Activated naive CD8-positive, alpha-beta T cell treated with anti-CD3 and anti-CD28 coated beads, Interleukin-2, amount 50 U/mL, for 16 hours (primary cell): ENCODE measurements at places on chromosomes 13 and 19.

DNA sequence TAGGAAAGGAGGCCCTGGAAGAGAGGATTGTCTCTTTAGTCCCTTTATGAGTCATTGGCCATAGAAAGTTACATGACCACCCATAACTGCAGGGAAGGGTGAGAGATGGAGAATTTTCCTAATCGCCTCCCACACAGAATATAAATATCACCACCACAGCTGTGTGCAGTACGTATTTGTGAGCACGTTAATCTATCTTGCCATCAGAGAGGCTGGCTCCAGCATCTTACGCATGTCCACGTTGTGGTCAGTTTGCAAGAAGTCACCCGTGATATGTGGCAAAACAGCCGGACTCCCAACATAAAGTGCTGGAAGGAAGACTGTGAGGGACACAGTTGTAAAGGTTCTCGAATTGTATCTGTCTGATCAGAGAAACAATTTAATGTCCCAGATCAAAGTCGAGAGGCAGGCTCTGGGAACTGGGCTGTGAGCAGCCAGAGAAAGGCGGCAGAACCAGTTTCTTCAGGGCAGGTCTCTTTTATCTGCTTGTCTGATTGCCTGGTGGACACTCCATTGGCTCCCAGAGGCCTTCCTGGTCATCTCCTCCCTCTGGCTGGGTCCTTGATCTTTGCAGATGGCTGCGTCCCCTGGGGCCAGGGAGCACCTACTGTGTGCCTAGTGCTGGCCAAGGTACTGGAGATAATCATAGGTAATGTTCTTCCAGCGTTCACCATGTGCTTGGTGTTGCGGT lies 74.9 kb downstream of the SIPA1L3 start:
- DNase-seq: no peak

DNA sequence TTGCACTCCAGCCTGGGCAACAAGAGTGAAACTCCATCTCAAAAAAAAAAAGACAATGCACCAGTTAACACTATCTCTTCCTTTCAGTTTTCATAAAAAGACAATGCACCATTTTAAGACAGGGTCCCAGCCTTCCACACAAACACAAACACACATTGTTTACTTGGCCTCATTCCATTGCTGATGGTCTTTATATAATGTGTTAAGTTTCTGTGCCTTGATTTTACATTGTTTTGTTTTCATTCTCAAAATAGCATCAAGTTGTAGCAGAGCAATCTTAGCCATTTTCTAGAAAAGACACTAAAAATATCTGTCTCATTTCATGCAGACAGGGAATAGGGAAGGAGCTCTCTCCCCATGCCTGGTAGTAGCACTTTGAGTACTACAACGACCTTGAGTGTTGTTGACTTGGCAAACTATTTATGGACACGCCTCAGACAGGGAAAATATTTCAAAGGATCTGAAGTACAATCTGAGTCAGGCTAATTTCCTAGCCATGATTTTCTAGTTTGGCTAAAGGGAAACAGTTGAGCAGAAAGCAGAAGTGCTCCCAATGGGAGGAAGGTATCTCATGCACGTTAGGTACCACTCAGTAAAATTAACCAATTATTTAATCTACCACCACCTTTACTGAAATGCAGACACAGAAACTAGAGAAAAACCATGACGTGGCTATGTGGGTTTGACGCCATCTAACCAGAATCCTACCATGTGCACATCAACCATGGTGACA lies 120.6 kb downstream of the ABCC4 start:
- DNase-seq: no peak

- no peak for DNase-seq
Observed at GRCh38 chr13:86572115-86572514, 772.9 kb upstream of the SLITRK6 start.

- no peak for DNase-seq
Observed at GRCh38 chr13:30020726-30021312, 170.4 kb upstream of the UBL3 start.

DNA sequence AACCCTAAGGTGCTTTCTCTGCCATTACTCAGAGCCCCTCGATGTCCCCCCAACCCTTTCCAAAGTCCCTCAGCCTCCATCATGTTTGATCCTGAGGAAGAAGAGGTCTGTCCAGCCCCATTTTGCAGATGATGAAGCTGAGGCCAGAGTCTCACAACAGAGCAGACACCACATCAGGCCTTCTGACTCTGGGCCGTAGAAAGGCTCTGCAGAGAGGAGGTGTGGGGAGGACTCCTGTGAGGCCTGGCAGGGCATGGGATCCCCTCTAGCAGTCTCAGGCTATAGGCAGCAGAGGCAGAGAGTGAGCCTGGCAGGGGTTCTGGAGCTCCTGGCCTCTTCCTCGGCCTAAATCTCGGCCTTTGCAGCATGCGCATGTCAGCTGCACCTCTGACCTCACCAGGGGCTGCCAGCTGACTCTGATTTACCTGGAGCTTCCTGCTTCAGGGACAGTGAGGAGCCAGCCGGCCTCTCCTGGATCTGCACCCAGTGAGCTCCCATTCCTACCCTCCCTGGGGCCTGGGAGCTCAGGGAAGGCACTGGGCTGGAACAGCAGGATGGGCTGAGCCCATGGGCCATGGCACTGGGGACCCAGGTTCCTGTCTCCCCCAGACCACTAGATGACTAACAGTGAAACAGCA lies 41.7 kb upstream of the VSTM2B start:
- no peak for DNase-seq
